ENCODE measurements at places on chromosomes 3 and 15.

DNA sequence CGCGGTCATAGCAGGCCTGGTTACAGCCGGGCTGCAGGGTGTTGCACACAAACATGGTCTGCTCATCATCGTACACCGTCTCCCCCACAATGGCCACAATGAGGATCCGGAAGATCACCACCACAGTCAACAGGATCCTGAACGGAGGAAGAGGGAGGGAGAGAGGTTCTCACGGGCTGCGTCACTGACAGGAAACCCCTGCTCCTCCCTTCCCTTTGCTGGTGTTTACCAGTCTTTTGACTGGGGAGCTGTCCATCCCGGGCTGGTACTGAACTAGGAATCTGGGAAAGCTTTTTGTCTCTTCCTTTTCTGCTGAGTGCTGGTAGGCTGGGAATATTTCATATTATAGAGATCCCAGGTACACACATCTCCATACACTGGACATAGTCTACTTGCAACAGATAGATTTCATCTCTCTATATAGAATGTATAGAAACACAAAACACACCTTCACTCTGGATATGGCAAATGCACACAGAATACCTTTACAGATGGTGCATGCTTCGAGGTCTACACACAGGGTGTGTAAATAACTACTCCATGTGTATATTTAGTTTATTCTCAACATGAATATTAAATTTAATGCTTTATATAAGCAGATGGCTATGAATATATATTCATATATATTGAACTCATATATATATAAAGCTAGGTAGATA is 1.4 kb downstream of the GJD2 start:
- DNase-seq: no peak

- no peak for DNase-seq
Measured at GRCh38 chr3:189269365-189269764, 97.6 kb downstream of the TPRG1 start.

GRCh38 chr3:52321481-52321880 is 5.4 kb downstream of the DNAH1 start:
- DNase-seq: no peak

DNA sequence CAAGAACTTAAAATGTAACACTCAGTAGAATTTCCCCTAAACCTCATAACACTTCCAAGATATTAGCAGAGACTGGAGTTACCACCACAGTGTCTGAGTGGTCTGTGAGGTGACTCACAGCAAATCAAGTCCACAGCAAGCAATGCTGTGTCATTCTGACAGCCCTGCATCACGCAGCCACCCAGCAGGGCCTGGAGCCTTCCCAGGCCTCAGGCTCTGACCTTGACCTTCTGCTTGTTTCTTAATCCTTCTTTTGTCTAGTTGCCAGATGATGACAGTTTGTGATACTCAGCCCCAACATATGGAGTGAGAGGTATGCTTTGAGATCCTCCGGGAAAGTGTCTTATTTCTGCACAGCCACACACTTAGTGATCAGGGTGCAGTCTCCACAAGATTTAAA is 82.5 kb downstream of the TOP2B start:
- DNase-seq: no peak

DNA sequence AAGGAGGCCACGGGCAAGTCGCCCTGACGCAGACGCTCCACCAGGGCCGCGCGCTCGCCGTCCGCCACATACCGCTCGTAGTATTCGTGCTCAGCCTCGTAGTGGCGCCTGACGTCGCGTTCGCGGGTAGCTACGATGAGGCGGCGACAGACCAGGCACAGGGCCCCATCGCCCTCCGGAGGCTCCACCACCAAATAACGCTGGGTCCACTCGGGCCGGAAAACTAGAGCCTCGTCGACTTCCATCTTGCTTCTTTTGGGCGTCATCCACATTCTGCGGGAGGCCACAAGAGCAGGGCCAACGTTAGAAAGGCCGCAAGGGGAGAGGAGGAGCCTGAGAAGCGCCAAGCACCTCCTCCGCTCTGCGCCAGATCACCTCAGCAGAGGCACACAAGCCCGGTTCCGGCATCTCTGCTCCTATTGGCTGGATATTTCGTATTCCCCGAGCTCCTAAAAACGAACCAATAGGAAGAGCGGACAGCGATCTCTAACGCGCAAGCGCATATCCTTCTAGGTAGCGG is at the start of gene EPM2AIP1:
EPM2AIP1 (minus strand) TSS at position 326 of the 520 bp plus-strand sequence; CDS start at position 272, 54 bp downstream.
- no peak for DNase-seq

DNA sequence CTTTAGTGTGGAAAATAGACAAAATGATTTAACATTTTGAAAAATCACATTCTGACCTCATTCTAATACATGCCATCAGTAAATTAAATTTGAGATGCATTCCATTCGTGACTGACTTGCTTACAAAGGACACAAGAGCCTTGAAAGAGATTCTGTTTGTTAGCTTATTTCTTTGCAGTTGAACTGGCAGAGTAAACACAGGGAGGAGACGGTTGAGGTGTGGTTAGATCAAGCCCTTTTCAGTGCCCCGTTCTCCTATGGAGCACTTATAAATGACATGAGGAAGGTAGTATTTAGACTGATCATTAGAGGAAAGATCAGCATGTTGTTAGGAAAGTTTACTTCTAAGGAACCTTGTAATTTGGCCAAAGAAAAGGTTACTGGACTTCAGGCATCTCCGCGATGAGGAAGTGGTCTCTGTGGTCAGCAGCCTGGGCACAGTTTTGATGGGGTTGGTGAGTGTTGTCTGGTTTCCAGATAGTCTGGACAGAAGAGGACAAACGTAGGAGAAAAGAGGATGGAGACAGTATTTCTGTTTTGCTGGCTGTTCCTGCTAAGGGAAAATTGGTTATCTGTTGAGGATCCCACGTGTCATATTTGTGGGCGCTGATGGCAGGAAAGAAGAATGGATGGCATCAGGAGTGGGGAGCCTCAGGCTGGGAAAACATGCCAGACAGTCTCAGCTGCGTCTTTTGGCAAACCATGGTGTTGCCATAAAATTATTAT is 328.9 kb upstream of the TBL1XR1 start:
- no peak for DNase-seq

DNA sequence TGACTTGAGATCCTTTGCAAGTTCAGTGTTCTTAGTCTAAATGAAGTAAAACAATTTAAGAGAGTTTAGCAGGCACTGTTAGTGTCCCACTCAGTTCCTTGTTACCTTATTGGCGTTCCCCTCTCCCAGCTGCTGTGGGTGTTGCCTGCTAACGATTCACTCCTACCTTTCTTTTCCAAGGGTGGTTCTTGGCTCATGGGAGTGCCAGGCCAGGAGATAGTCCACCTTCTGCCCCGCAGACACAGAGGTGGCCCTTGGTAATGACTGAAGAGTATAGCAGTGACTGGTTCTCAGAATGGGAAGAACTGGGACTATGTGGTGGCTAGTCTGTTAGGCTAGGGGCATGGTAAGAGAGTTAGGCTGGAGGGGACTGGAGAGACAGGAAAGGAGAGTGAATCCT is 240.4 kb downstream of the EDEM1 start:
- DNase-seq: no peak

DNA sequence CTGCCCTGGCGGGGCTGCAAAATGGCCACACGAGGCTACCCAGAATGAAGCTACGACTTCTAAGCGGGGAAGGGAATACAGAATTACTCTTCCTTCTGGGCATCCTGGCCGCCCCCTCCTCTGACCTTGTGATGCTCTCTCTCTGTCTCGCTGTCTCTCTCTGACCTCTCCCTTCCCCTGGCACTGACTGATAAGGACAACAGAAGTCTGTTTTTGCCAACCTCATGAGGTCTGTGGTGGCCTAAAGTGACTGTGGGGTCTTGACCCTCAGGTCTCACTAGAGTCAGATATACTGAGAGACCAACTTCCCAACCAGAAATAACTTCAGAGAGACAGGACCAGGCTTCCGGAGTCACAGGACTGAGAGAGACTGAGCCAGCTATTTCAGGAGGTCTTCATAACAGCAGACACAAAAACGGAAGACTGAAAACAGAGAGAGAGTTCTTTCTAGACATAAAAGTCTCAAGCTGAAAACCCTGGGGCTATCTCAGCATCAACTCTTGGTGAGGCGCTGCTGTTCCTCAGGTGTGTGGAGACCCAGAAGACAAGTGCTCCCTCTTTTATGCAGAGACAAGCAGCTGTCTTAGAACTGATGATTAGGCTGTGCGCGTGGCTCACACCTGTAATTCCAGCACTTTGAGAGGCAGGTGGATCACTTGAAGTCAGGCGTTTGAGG is 38.2 kb upstream of the CFAP161 start:
- DNase-seq: no peak

- DNase-seq: no peak
Measured at GRCh38 chr3:35141406-35141805, 497.9 kb upstream of the ARPP21 start.

GRCh38 chr3:5187156-5187919 is at the start of gene EDEM1:
Gene EDEM1 (plus strand): TSS chr3:5187707. CDS start chr3:5187806, 99 bp downstream.
- peak; percentile 85 for DNase-seq

DNA sequence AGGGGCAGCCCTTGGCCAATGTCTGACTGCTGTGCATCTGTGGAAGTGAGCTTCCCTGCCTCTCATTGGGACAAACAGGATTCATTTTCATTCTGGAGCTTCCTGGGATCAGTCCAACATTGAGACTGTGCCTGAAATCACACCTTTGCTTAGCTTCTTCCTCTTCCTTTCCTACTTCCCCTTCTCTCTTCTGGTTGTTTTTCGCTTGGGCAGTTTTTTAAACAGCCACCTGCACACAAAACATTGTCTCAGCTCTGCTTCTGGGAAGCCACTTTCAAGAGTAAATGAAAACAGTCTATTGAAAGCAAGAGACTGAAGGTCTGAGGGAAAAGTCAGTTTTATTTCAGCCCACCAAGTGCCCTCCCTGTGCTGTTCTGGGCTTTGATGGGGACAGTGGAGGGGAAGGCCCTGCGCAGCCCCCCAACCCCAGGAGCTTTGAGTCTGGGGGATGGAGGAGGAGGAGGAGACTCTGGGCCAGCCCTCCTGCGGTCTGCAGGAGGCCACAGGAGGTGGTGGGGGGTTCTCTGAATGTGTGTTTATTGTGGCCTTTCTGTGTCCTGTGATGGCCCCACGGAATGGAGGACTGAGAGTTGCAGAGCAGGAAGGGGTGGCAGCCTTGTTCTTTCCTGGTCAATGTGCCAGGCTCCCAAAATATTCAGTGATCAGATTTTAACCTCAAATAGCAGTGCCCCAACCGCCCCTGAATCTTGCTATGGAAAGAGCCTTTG is 7.8 kb upstream of the ISLR2 start:
- DNase-seq: no peak

DNA sequence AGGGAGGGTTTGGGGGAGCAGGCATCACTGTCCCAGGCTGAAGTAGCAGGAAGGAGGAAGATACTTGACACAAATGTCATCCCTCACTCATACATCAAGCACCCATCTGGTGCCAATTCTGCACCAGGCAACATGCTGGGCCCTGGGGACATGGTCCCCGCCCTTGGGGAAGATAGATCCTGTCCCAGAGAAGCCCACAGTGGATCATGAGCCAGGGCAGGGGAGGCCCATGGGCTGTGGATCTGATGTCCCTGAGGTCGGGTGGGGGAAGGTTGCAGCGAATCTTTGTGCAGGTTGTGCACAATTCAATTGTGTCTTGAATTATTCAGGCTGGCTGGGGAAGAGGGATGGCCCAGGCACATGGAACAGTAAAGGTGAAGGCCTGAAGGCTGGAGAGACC is 6.4 kb upstream of the CCDC33 start:
- no peak for DNase-seq

DNA sequence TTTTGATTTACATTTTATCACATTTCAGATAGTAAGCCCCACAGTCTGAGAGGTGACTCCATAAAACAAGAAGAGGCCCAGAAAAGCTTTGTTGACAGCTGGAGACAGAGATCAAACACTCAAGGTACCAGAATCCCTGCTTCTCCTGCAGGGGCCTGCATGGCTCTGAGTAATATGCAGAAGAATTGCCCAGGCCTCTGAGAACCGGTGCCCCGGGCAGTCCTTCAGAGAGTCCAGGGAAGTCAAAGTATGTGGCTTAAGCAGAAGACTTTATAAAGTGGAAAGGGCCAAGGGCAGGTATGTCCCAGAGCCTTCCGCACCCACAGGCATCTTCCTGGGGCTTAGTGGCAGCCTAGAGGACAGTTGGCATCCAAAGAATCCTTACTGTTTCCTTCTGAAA is 12.8 kb downstream of the ATRIP start:
- no peak for DNase-seq

DNA sequence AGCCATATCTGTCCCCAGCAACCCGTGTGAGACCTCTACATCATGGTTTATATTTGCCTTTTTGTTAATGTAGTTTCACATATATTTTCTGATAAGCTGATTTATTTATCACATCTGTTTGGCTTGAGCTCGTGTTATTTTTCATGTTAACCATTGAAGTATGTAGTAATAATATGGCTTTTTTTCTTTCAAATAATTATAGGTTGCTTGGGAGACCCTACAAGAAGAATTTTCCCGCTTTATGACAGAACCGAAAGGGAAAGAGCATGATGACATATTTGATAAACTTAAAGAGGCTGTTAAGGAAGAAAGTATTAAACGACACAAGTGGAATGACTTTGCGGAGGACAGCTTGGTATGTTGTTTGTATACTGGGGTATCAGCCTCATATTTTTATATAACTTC is 63.9 kb downstream of the OPA1 start:
- DNase-seq: no peak

GRCh38 chr3:89372456-89372855 is 265.0 kb downstream of the EPHA3 start:
- DNase-seq: no peak

DNA sequence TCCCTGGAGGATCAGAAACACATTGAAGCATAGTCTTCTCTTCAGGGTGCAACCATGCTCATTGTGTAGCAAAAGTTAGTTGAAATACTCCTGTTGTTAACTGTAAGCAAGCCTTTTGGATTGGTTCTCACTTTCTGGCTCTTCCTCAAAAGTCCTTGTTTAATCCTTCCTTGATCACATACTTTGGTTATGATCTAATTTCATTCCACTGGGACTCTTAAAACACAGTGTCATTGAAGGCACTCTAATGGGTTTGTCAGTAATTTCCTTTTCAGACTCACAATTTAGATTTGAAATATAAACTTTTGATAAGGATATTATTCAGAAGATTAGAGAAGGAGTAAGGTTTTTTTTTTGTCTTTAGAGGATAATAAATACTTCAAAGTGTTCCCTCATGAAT is 451.7 kb upstream of the SGO1 start:
- DNase-seq: no peak

GRCh38 chr15:43094416-43095030 is 11.3 kb downstream of the UBR1 start:
- DNase-seq: no peak

- no peak for DNase-seq
Measured at GRCh38 chr3:192841428-192841827, 76.2 kb downstream of the MB21D2 start.

Data from NCI-H345 (cell line).